Stimulated activated CD8-positive, alpha-beta memory T cell treated with anti-CD3 and anti-CD28 coated beads, Interleukin-7, amount 100 ng/mL, for 1 hour (primary cell): ENCODE measurements at places on chromosomes 7 and 10.

DNA sequence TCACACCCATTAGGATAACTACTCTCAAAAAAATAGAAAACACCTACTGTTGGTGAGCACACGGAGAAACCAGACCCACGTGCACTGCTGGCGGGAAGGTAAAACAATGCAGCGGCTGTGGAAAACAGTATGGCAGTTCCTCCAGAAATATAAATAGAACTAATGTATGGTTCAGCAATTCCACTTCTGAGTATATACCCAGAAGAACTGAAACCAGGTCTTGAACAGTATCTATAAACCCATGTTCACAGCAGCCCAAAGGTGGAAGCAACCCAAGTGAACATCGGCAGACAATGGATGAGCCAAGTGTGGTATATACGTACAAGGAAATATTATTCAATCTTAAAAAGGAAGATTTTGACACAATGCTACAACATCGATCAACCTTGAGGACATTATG lies 164.7 kb downstream of the ZMYND11 start:
- DNase-seq: no peak

GRCh38 chr7:16594061-16594460 lies 51.5 kb downstream of the ANKMY2 start:
- DNase-seq: no peak

DNA sequence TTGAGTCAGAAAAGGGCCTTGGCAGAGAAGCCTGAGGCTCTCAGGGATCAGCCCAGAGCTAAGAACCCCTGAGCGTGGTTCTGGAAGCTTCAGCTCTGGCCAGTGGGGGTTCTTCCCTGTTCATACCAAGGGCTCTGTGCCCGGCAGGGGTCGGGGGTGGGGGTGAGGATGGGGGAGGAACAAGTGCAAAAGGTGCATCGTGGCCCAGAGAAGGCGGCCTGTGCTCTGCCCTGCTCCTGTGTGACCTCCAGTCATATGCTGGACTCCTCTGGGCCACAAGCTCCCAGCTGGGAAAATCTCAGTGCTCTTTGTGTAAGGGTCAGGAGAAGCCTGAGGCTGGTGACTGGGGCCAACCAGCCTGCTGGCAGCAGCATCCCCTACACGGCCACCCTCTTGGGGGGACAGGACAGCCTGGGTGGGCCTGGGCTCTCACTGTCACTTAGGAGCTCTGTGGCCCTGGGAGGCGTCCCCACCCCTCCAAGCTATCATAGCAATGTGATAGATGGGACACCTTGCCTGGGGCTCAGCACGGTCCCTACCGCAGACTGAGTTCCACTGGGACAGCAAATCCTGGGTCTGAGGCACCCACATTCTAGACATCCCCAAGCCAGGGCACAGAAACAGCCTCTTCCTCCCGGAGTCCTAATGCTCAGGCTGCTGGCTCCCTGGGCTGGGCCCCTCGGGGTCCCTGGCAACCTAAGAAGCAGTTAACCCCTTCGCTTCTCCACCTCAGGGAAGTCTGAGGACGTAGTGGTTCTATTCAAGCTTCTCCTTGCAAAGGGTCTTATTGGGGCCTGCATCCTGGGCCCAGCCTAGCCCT lies 2.5 kb downstream of the MMRN2 start:
- DNase-seq: no peak

DNA sequence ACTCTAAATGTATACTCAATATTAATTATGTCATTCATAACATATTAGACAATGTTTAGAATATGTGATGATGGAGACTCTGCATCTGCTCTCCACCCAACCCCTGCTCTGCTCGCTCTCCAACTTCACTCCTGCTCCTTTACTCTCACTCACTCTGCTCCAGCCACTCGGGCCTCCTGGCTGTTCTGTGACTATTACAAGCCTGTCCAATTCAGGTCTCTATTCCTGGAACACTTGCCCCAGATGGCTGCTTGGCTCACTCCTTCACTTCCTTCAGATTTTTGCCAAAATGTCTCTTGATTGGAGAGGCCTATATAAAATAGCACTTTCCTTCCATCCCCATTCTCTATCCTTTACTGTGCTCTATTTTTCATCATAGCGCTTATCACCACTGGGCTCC lies 84.8 kb downstream of the HBP1 start:
- no peak for DNase-seq

DNA sequence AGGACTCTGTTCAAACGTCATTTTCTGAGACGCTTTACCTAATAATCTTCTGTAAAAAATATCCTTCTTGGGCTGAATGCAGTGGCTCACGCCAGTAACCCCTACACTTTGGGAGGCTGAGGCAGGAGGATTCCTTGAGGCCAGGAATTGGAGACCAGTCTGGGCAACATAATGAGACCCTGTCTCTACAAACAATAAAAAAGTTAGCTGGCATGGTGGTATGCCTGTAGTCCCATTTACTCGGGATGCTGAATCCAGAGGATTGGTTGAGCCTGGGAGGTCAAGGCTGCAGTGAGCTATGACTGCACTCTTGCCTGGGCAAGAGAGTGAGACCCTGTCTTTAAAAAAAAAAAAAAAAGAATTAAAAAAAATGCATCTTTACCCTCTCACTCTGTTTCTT lies 5.1 kb downstream of the STAM start:
- DNase-seq: no peak

DNA sequence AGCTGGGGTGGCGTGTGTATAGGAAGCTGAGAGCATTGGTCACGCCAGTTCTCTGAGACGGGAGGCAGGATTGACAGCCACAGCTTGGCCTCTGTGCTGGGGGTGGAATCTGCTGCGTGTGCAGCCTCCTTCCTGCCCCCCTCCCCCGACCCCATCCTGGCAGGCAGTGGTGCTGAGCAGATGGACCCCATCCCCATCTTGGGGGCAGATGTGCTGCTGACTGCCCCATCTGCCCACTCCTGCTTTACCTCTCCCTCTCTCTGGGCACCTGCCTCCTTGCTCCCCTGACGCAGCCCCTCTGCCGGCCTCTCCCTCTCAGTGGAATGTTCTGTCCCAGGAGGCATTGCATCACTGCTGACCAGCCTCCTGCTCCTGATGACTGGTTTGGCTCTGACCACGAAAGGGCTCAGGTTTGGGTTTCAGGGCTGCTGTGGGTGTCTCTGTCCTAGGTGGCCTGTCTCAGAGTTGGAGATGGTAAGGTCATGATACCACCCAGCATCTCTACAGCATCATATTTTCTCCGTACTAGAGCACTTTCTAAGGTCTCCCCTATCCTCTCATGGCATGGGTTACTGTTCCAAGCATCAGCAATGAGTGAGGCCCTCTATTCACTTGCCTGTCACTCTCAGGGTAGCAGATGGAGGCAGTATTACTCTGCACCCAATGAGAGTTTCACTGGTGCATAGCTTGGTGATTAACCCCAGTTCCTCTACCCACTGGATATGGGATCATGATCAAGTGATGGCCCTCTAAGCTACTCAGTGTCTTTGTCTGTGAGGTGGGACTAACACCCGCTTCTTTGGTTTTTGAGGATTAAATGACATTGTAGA lies 81.9 kb downstream of the RBM20 start:
- DNase-seq: no peak

DNA sequence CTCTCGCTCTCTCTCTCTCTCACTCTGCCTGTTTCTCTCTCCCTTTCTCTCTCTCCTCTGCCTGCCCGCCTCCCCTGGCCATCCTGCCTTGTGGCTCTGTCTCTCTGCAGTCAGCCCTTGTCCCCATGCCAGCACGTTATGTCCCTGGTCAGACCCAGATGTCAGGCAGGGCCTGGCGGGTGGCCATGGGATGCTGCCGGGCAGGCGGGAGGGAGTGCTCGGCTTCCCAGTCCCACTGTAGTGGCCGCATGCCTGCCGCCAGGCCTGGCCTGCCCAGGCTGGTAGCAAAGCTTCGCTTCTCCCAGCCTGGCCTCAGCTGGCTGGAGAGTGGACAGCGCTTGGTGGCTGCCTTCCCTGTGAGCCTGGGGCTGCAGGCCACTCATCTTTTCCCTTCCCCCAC lies 121.5 kb upstream of the ZNF716 start:
- DNase-seq: no peak

DNA sequence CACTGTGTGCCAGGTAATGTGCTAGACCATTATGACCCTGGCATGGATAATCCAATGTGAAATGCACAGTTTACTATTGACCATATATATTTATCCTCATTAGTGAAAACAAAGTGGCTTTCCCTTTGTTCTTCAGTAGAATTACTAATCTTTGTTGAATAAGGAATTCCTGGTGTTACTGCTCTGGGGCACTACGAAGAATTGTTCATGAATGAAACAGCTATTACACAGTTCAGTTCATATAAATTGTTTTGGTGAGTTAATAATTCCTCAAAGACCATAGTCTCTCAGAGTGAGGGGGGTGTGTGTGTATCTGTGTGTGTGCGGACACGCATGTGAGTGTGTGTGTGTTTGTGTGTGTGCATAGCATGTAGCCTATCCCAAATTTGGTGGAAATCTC lies 668.0 kb upstream of the MBL2 start:
- no peak for DNase-seq

DNA sequence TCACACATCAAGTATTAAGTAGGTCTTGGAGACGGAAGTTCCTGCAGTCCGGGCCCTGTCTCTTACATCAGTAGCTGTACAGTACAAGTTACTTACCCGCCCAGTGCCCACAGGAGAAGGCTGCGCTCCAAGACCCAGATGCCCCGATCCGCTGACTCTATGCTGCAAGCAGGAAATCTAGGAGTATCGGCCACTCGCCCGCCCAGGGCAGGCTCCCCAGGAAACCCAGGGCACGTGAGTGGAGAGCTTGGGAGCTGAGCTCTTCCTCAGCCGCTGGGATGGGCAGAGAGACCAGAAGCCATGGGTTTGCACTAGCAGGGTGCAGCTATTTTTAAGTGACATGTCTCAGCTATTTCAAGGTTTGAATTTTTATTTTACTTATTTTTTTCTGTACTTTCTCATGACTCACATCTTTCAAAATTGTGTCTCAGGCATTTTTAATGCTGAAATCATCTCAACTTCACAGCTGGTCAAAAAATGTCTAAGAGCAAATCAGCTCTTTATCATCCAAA lies 1.9 kb upstream of the GPER1 start:
- DNase-seq: no peak

DNA sequence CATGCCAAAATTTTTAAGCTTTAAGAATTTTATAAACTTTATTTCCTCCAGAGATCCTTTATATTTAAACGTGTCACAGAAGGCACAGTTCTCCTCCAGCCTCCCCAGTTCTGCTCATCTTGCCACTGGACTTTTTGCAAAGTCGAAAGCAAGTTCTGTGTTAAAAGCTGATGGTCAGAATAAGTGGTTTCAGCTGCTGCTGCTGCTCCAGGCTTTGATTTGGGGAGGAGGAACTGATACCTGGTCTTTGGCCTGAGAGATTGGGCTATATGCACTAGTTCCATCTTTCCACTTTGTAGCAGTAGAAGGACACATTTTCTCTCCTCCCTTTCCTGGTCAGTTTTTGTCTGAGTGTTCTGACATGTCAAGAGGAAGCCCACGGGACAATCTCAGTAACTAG lies 435.9 kb upstream of the PHF14 start:
- no peak for DNase-seq

GRCh38 chr10:69878038-69878437 lies 76.3 kb downstream of the COL13A1 start:
- DNase-seq: no peak

GRCh38 chr10:62637249-62638061 lies 167.1 kb upstream of the ADO start:
- DNase-seq: no peak

- DNase-seq: no peak
These were observed 311.9 kb upstream of the GNAI1 start for GRCh38 chr7:79822620-79823240.

DNA sequence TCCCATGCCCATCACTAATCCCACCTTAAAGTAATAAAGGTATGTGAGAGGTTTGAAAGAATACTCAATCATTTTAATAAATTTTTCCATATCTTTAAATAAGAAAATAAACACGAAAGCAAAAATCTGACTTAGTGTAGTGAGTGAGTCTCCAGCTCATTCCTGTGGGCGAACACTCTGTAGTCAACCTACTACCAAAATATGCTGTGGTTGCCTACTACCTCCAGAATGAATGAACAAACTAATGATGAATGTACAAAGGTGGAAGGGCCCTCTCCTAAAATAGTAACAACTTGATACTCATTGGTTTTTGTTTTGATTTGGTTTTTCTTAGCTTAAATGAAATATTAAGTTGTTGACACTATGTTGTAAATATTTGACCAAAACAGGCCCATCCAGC lies 195.5 kb upstream of the HPS1 start:
- no peak for DNase-seq

DNA sequence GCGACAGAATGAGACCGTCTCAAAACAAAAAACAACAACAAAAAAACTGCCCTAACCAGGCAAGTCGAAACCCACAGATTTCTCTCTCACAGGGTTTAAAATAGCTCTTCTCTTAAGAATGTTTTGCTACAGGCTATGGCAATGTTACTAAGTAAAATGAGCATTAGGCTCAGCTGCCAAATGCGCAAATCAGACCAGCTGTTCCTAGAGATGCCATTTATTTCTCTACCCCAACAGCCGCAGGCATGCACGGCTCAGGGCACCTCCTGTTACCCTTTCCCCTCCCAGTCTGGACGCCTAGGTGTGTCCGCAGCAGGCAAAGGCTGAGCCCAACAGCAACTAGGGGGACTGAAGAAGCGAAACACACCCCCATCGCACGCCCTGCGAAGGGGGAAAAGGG lies 168.3 kb upstream of the MBL2 start:
- DNase-seq: no peak

DNA sequence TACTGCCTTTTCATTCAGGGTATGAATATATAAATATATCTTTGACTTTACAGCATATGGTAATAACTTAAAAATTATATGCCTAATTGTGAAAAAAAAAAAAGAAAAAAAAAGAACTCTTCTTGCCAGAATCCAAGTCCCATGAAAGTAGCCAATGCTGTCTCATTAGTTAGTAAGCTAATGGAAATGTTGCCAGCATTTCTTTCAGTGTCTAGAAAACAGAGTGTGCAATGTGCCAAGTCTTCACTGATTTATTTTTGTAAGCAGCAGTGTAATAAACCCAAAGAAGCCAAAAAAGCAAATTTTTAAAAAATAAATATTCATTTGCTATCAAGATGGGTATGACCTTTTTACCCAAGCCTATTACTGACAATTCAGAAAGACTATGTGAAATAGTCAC lies 31.1 kb upstream of the LRRN3 start:
- no peak for DNase-seq

DNA sequence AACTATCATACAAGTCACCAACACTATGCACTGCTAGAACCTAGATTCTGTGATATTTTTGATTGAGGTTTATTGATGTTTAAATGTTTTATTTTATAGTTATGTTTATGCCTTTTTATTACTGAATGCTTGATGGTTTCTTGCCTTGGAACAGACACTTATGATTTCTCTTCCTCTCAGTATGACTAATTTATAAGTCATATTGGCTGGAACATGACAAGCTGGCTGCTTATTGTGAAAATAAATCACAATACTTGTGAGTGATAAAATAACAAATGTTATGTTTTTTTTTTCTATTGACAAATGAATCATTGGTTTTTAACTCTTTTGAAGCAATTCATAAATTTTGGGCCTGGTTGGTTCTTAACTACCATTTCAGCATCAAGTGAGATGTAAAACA lies 142.0 kb upstream of the MALRD1 start:
- DNase-seq: no peak
